Activated T-cell treated with anti-CD3 and anti-CD28 coated beads, Interleukin-2, amount 50 U/mL, for 72 hours (primary cell): ENCODE measurements at places on chromosomes 4 and X.

DNA sequence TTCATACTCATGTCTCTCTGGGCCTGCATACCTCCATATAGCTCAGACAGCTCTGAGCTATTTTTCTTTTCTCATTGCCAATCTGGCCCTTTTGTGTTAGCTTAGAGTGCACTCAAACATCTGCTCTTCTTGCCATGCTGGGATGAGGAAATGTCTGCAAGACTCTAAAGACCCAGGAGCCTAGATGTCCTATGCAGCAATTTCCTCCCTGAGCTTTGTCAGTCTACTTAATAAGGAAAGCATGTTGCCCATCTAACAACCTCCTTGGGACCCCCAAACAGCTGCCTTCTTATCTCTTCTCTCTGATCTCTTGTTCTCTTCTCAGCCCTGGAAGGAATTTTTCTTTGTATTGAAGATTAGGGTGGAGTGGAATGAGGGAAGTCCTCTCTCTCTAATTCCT lies 69.2 kb downstream of the UCHL1 start:
- DNase-seq, result no peak

- no peak for DNase-seq
These were observed 80.1 kb downstream of the PJA1 start for GRCh38 chrX:69085151-69085550.

DNA sequence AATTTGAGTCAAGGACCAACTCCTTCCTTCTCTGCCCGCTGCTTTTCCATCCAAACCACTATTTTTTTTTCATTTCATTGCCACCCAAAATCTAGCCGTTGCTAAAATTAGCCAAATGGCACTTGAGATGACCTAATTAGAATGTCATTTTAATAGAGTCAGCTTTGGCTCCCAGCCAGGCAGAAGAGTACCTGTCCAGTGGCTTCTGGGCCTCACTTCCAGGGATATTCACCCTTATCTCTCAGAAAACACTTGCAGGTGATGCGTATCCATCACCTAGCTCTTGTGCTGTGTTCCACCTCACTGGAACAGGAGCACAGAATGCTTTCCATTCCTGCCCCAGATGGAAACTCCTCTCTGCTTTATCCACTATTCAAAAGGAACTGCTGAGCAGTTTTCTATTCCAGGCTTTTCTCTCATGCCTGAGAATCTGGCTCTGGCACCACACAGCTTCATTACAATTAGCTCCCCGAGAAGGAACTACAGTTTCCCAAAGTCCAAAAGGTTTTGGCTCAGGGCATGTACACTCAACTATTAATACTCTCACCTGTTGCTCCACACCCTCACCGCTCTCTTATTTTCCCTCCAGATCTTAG lies 18.5 kb downstream of the MAGEA9B start:
- no peak for DNase-seq

DNA sequence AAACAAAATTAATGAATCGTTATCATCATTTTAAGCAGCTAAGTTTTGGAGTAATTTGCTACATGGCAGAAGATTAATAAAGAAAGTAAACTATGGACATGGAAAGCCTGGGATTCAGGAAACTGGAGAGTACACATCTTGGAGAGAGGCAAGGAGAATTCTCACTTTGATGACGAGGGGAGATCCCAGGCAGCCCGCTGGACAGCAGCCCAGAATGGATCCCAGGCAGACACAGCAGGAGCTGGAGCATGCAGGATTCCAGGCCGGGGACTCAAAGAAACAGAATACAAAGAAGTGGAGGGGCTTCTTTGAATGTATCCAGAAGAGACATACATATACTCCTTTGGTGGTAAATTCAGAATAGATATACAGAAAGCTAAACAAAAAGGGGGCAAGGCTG lies 118.0 kb upstream of the ATP6AP2 start:
- DNase-seq, result no peak

- no peak for DNase-seq
These were observed 67.8 kb downstream of the GATB start for GRCh38 chr4:151692821-151693673.

DNA sequence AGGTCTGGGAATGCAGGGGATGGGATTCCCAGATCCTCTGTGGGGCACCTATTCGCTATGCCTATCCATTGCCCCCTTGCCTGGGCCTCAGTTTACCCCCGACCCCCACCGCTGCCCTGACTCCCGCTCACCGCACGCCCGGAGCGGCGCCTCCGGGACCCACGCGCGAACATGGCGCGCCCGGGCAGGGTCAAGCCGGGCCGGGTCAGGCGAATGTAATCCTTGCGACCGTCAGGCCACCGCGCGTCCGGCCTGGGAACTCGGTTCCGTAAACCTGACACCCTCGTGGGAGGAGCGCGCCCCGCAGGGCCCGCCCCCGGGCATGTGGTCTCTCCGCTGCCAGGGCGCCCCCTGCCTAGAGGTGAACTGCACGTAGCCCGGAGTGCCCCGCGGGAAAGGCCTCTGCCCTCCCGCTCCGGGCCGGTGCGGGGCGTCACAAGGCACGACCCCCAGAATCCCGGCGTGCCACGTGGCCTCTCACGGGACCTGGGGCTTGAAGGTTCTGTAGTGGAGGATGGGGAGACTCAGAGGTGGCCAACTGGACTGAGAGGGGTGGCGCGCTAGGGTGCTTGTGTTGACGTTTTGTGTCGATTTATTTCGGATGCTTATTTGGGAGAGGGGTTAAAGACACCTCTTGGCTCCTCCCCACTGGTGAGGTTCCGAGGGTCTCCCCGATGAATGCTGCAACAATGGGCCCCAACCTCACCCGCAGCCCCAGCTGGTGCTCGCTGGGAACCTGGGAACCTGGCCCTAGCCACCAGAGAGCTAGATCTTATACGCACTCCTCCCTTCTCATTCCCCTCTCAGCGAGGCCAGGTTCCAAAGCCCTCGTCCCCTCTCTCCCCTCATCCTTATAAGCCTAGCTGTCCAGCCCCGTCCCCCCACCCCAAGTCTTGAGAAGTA lies at the start of gene PRICKLE3:
Gene PRICKLE3, minus strand, starts transcription at position 249 of the 903 bp plus-strand sequence. Its CDS starts 76 bp downstream, at position 173.
- DNase-seq, result peak; percentile 87

GRCh38 chr4:145825255-145825654 lies 113.4 kb downstream of the ZNF827 start:
- no peak for DNase-seq

GRCh38 chr4:139682741-139683151 lies 17.1 kb downstream of the MGST2 start:
- DNase-seq, result no peak

DNA sequence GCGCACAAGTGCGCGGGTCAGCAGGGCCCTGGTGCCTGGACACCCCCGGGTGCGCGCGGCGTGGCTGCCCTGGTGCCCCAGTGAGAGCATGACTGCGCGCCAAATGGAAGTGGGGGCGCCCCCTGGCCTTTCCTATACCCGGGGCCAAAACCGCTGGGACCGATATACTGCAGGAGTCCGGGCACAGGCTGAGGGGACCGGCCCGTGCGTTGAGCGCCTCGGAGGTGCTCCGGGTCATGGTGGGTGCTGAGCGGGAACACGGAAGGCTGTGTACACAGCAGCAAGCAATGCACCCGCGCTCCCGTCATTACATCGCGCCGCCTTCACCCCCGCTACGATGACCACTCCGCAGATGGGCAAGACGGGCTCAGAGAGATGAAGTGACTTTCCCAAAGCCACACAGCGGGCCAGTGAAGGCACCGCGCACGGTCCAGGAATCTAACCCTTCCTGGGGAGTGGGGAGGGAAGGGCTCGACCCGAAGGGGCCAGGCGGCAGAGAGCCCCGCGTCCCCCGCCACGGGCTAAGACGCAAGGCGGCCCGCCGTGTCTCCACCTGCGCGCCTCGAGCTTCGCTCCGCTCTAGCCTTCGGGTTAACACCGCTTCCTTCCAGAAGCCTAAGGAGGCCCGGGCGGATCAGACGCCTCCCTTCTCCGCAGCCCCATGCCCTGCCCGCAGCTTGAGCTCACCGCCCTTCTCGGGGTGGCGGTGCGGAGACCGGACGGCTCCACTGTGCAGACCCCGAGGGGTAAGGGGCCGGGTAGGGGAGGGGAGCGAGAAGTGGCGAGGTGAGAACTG lies 11.3 kb downstream of the HMX1 start:
- DNase-seq, result no peak
